ENCODE measurements at places on chromosomes 12 and 14.
A peak's percentile ranks its signal among the peaks of the same experiment; 100 is the strongest.

DNA sequence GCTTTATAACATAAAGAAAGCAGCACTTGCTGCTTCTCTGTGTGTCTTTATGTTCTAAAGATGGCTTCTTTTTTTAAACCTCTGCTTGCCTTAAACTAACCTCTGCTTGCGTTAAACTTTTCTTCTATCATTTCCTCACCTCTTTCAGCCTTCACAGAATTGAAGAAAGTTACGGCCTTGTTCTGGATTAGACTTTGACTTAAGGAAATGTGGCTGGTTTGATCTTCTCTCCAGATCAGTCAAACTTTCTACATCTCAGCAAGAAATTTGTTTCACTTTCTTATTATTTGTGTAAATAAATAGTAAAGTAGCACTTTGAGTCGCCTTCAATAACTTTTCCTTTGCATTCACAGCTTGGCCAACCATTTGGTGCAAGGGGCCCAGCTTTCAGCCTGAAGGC, 64.2 kb downstream of the CMAS start:
- DNase-seq = no peak

DNA sequence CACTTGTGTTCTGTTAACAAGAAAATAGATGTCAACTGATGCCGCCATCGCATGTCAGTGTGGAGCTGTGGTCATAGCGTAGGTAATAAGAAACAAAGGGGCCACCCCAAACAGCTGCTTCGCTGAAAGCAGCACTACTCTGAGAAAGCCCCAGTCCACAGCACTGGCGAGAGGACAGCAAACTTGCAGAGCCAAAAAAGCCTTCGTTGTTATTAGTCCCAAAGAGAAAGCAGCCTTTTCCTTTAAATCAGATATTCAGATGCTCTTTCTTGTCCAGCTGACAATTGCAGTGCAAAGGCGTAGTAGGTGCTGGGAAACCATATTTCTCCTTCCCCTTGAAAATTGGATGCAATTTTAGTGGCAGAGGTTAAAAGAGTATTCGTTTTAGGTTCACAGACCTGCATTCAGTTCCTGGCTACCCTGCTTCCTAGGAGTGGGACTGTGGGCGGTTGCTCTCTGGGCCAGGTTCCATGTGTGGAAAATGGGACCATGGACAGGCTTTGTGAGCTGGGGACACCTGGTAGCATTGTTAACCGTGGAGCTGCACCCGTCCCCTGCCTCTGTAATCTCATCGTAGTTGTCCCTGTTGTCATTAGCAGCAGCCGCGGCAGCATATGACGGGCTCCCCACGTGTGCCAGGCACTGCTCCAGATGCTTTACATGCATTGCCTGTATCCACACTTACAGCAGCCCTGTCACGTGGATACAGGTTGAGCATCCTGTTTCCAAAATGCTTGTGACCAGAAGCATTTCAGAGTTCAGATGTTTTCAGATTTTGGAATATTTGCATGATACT, 54.2 kb downstream of the ELK3 start:
- no peak for DNase-seq

DNA sequence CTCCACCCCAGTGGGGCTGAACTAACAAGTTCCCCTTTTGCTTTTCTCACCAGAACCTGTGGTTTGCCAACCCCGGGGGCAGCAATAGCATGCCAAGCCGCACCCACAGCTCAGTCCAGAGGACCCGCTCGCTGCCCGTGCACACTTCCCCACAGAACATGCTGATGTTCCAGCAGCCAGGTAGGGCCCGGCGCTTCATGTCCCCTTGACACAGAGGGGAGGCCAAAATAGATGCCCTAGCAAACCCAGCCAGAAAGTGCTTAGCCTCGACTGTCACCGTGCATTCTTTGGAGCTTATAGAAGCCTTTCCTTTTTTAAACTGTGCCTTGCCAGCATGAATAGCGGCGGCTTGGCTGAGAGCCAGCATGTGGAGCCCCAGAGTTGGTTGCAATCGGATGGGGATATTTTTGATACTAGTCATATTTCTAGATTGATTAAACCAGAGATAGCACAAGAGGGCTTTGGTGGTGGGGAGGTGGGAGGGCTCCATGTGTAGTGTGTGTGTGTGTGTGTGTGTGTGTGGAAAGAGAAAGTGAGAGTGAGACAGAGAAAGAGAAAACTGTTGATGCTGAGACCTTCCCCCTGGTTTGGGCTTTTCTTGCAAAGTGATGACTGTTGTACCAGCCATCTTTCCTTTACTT, 126.1 kb downstream of the GCH1 start:
- DNase-seq = no peak

GRCh38 chr14:37573356-37573755, 21.7 kb downstream of the FOXA1 start:
- DNase-seq = no peak

GRCh38 chr14:58238252-58239243, 6.1 kb upstream of the PSMA3 start:
- no peak for DNase-seq

DNA sequence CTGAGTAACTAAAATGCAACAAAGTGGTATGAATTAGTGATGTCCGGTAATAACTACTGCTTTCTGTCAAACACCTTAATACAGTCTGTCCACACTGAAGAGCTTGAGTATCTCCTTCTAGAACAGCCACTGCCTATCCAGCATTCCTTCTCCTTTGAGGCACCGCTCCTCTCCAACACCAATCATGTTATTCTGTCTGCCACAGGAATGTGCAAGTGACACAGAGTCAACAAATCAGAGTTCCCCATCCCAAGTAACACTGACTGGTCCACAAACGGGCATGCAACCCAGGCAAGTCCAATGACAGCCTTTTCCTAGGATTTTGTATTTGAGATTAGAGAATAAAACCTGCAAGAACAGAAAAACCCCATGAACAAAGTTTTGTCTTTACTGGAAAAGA, 3.8 kb downstream of the GXYLT1 start:
- DNase-seq = no peak

GRCh38 chr12:110039085-110039807, 9.1 kb downstream of the C12orf76 start:
- DNase-seq = no peak

- no peak for DNase-seq
Measured at GRCh38 chr12:56996793-56997545, 9.4 kb downstream of the ZBTB39 start.

- no peak for DNase-seq
Measured at GRCh38 chr14:72633551-72633950, 260.4 kb downstream of the DPF3 start.

DNA sequence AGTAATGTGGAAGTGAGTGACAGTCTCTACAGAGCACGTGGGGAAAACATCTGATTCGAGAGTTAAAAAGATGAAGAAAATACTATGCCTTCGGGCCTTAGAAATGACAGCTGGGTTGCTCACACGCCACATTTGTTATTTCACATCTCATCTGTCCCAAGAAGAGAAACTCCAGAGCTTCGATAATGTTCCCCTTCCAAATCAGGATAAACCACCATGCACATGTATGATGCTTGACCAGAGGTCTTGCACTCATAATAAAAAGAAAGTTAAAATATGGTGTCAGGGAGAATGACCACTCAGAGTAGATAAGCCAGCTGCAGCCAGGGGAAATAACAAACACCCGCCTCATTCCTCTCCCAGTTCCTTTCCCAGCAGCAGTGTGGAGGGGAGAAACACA, 34.6 kb downstream of the NIN start:
- DNase-seq = no peak

DNA sequence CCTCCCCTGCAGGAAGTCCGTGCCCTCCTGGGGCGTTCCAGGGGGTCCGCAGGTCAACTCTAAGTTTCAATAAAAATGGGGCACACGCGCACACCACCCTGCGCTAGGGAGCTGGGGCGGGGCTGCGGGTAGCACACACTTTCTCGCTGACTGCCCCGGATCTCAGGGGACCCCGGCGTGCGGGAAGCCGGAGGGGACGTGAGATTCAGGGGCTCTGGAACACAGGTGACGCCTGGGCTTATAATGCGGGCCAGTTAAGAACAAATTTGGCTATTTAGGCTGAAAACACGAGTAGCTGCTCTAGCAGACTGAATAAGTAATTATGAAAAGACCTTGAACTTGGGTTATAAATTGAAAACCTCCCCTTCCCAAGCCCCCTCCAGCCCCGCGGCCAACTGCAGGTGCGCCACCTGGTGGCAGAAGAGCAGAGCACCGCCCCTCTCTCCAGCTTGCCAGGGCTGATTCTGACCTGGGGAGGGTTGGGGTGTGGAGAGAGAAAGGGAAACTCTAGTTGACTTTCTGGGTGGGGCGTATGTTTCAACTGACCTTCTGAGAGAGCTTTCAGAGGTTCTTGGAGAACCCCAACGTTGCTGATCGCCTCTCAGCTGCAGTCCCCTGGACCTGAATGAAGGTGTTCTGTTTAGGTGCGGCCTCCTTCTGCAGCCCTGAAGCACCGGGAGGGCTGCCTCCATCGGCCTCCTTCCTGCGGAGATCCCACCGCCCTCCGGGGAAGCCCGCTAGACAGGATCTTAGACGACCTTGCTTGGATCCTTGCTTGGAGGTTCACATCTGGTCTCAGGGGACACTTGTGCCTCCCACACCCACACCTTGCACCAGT, 118.4 kb upstream of the EVL start:
- no peak for DNase-seq

DNA sequence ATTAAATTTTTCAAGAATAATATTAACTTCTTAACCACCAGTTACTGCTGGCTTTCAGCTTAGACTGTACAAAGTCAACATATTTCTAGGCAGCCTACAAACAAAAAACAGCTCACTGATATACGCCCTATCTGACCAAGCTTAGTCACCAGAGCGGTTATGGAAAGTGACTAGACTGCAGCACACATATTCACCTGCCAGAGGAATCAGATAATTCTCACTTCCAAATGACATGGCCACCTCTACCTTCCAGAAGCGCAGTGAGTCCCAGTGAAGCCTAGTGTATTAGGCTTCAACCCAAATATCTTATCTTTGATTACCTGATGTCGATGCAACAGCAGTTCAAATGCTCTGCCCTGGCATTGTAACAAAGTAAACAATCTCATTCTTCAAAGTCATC, 8.5 kb downstream of the STXBP6 start:
- no peak for DNase-seq

- peak; percentile 43 for DNase-seq
Measured at GRCh38 chr12:77943466-77943865, 112.8 kb downstream of the NAV3 start.

DNA sequence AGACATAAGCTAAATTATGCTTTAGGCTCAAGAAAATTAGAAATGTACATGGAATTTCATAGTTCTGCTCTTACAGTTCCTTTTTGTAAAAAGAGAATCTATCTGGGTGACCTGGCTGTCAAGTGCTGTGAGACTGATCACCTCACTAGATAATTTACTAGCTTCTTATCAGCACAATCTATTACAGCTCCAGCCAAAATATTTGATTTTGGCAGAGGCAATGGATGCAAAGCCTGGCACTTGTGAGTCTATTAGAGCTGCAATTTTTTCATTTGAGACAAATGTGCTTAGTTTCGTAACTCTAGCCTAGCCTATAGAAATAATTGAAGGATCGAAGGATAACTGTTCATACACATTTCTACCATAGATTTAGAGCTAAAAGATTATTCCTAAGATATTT, 927.5 kb downstream of the SLC6A15 start:
- DNase-seq = no peak

DNA sequence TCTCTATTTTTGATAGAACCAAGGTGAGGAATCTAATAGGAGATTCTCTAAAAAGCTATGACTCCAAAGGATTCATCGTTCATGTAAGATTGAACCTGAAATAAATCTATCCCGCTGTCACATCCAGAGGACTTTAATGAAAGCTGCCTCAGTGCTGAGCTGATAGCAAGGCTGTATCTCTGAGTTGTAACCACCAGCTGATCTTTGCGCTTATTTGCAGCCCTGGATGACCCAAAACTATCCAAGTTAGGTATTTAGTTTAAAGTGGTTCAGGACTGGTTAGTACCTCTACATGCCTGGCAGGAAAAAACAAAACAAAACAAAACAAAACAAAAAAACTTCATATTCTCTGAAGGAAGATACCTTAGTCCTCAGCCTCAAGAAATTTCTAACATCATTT, 8.8 kb upstream of the ANKRD33 start:
- no peak for DNase-seq

DNA sequence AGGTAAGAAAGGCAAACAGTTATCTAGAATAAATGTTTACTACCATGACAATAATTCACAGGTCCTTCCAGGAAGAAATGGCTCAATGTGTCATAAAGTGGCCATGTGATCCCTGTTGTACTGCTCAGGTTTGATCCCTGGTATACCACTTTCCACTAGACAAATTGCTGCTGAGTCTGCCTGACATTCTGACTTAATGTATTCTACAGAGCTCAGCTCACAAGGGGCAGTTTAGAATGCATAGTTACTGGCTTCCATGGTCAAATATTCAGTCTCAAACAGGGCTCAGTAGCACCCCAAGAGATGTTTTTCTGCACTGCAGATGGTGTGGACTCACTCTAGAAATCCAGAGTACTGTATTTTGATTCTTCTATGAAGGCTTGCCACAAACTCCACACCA, 21.8 kb downstream of the TSHR start:
- DNase-seq = no peak

DNA sequence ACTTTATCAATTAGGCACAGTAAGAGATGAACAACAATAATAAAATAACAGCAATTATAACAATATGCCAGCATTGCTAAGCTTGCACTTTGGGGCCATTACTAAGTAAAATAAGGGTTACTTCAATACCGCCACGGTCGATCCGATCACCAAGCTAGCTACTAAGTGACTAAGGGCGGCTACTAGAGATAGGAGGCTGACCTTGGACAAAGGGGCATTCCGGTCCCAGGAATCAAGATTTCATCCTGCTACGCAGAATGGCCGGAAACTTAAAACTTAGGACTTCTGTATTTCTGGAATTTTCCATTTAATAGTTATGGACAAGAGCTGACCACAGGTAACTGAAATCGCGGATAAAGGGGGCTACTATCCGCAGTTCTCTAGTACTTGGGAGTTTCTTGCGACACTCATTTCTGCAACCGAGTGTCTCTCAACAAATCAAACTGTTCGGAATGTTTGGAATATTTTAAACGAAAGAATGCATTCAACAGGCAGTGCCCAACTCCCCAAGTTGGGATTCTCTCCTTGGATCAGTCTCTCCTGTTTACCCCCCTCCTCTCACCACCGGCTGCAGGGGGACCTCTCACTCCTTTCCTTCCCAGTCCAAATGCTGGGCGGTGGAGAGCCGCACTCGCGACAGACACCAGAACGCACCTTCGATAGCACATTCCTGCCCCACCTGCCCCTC, 650 bp downstream of the HEBP1 start:
- no peak for DNase-seq

- peak; percentile 81 for DNase-seq
Measured at GRCh38 chr12:64608901-64609535, 1.3 kb upstream of the RASSF3 start.

DNA sequence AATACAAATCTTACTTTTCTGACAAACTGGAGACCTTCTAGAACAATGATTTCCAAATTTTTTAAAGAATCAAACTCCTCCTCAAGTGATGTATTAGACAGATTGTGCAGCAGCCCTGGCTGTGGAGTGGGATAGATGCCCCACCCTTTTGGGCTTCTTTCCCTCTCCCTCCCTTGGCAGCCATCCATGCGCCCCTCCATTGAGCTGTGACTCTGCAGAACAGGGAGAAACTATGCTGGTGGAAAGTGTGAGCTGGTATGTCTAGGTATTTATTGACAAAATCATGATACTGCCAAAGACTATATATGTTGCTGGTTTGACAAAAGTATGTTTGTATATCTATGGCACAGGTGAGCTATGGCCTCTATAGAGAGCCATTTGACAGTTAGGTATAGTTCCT, 138.5 kb downstream of the KTN1 start:
- no peak for DNase-seq

Data from HCT116 (cell line).